ENCODE measurements at places on chromosomes 11 and 22. TPM values are rescaled to one million over a fixed set of nuclear protein-coding genes. Genes with fewer than 3 reads are reported as not detected.

The TMPRSS6 gene
- total RNA-seq: 1.5 TPM

The SLC22A12 gene
- total RNA-seq: not detected

The MPPED1 gene
- total RNA-seq: 0.05 TPM

The CBLIF gene
- 0.48 TPM for total RNA-seq

The DSCAML1 gene
- total RNA-seq: 4.3 TPM

The WNT11 gene
- 3.8 TPM for total RNA-seq

The VPREB1 gene
- not detected for total RNA-seq

The RGL4 gene
- total RNA-seq: 0.35 TPM

The SHANK2 gene
- 38.1 TPM for total RNA-seq

The MRGPRD gene
- not detected for total RNA-seq

The PRPF19 gene
- 172 TPM for total RNA-seq

The MPZL2 gene
- 114 TPM for total RNA-seq

The TMEM191B gene
- total RNA-seq: 3.3 TPM

The POU2F3 gene
- 0.77 TPM for total RNA-seq

The SNRPD3 gene
- total RNA-seq: 142 TPM

The HPX gene
- total RNA-seq: 5.3 TPM

The FAM180B gene
- not detected for total RNA-seq

The KIAA0930 gene
- total RNA-seq: 38.5 TPM

The B4GALNT4 gene
- 2.0 TPM for total RNA-seq

The TCN2 gene
- total RNA-seq: 9.3 TPM

The MGAT3 gene
- 19.1 TPM for total RNA-seq

The GAL3ST3 gene
- total RNA-seq: not detected

The ISX gene
- 53.1 TPM for total RNA-seq

The ANKK1 gene
- total RNA-seq: 0.10 TPM

The MN1 gene
- 1.5 TPM for total RNA-seq

The CACNA1I gene
- total RNA-seq: 0.69 TPM

The SLC7A4 gene
- 3.3 TPM for total RNA-seq

The KCNJ5 gene
- 0.66 TPM for total RNA-seq

The MS4A8 gene
- 24.0 TPM for total RNA-seq

The P2RY2 gene
- 27.4 TPM for total RNA-seq

The SEC14L6 gene
- not detected for total RNA-seq

The OR52I2 gene
- total RNA-seq: not detected

The B3GAT1 gene
- total RNA-seq: not detected

The PNPLA5 gene
- total RNA-seq: not detected

The FIBIN gene
- total RNA-seq: 3.3 TPM

The RFPL2 gene
- not detected for total RNA-seq

The CEP57 gene
- total RNA-seq: 39.9 TPM

The DEPDC7 gene
- 6.1 TPM for total RNA-seq

The ANO3 gene
- 0.12 TPM for total RNA-seq

The CLDN5 gene
- total RNA-seq: 31.0 TPM

The CCDC117 gene
- total RNA-seq: 24.9 TPM

The INSC gene
- 1.6 TPM for total RNA-seq

The LRRC32 gene
- 26.8 TPM for total RNA-seq

The ENTHD1 gene
- total RNA-seq: not detected

The C11orf86 gene
- 31.6 TPM for total RNA-seq

The PLAAT5 gene
- not detected for total RNA-seq

The KRTAP5-9 gene
- total RNA-seq: 0.52 TPM

The CARD18 gene
- not detected for total RNA-seq

The SNX32 gene
- 1.6 TPM for total RNA-seq

The MS4A7 gene
- 12.6 TPM for total RNA-seq

The F2 gene
- total RNA-seq: 1.2 TPM

The NRIP3 gene
- 0.20 TPM for total RNA-seq

The SESN3 gene
- 14.7 TPM for total RNA-seq

The KIRREL3 gene
- 0.61 TPM for total RNA-seq

The ASRGL1 gene
- total RNA-seq: 32.5 TPM

The PGR gene
- total RNA-seq: 0.69 TPM

The OR2D2 gene
- not detected for total RNA-seq

The MRTFA gene
- 31.9 TPM for total RNA-seq

The BACE1-AS gene
- total RNA-seq: 5.1 TPM

The E2F8 gene
- total RNA-seq: 5.5 TPM
